ENCODE measurements at places on chromosomes 2 and 18. TPM values are rescaled to one million over a fixed set of nuclear protein-coding genes. Genes with fewer than 3 reads are reported as not detected.

The ALKAL2 gene
- not detected for total RNA-seq

The EFR3B gene
- 1.5 TPM for total RNA-seq

The IL36B gene
- not detected for total RNA-seq

DNA sequence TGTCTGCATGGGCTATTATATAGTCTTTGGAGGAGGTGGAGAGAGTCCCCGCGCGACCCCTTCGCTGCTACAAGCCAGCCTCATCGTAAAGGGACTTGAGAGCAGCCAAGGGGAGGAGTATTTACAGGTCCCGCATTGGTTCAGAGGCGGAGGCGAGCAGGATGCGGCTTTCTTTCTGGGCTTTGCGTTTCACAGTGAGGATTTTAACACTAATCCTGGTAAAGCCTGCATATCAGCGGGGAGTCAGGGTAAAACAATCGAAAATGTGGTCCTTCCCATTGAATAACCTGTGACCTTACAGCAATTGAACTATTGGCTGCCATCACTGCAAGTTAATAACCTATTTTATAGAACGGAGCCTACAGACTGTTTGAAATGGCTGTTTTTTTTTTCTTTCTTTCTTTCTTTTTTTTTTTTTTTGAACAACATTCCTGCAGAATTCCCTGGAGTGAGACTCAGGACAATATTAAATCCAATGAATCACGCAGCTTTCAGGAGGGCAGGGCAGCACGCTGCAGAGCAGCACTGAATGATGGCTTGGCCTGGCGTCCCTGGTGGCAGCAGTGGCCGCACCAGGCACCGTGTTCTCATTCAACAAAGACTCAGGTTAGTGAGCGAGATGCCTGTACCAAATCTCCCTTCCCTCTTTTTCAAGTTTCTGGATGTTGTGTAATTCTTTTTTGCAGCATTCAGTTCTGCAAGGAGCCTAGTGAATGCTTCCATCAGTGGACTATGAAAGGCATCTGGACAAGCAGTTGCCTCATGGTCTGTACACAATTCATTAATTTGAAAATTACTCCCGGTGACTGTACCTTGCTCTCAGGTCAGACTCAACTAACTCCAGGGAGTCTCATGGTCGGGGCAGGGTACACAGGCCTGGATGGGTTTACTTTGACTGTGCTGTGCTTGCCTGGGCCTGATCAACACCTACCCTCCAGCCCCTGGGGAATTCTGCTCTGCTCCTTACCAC lies 19.8 kb downstream of the SMIM21 start:
- DNase-seq: no peak

DNA sequence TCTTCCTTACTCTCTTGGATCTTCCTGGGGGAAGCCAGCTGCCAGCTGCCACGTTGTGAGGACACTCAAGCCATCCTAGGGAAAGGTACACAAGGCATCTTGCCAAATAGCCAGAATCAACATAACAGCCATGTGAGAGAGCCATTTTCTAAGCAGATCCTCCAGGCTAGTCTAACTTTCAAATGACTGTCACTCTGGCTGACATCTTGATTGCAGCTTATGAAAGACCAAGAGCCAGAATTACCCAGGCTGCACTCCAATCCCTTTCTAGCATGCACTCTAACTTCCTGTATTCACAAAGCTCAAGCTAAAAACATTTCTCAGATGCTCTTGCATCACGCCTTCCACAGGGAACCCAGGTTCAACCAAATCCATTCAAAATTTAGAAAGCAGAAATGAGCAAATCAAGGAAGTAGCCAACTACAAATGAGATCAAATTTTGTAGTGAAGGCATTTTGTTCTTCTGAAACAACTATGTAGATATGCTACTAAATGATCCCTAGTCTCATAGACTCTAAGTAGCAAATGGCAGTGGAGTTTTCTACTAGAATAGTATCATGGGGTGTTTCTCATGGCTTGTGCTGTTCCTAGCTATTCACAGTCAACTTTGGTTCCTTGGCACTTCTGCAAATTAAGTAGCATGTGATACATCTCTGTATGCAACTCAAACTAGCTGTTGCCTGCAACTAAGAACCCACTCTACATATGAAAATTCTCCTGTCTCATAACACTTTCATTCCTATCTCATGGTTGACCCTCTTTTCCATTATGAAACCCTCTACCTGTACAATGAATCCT lies 281.9 kb downstream of the ZEB2 start:
- DNase-seq: no peak
